ENCODE measurements at places on chromosomes 4 and X. TPM values are rescaled to one million over a fixed set of nuclear protein-coding genes. Genes with fewer than 3 reads are reported as not detected.

GRCh38 chrX:133638285-133638684 lies 223.0 kb upstream of the GPC4 start:
- no peak for DNase-seq

DNA sequence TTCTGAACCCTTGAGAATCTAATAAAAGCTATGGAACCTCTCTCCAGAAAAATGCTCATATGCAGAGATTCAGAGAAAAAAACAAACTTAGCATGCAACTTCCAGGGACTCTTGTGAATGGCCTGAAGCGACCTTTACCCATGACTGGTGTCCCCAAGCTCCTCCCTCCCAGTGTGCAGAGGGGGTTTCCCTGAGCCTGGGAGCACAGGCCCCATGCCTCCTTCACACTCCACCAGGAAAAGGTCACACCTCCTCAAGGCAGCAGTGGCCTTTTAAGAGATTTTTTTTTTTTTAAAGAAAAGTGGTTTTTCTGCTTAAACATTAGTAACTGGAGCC lies 13.3 kb upstream of the UBA6 start:
- no peak for DNase-seq

GRCh38 chr4:51842167-51842553 lies 793 bp upstream of the DCUN1D4 start:
- no peak for DNase-seq

DNA sequence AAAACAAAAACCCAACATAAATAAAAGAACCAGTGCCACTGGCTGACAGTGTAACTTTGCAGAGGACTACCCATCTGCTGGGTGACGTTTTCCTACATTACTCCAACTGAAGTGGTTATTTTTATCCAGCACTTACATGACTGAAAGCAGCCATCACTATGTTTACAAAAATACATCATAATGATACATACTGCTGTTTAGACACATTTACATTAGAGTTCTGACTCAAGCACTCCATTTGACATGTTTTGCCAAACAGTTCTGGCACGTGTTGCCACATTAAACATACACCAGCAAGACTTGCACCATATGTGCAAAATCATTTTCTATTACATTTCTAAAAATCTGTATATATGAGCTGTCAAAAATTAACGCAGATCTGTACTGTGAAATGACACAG lies 39.6 kb downstream of the BEND4 start:
- DNase-seq: no peak

- DNase-seq: no peak
These were observed 5.4 kb downstream of the UGT2B4 start for GRCh38 chr4:69490271-69490670.

DNA sequence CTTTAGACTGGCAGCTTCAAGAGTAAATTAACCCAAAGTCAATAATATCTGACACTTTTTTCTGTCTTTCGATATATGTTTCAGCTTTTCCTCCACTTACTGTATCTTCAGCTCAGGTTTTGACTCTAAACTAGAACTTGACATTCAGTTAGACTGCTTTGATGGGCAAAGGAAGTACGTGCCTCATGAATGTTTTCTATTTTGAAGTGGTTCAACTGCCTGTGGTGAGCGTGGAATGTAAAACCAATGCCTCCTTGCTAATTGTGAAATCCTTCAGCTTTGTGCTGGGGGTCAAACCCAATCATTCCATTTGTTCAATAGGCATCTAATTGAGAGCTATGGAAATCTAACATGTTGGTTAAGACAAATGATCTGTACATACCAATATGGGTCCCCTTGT lies 857.0 kb upstream of the HTR2C start:
- no peak for DNase-seq

- DNase-seq: no peak
These were observed 31.9 kb downstream of the APLN start for GRCh38 chrX:129622757-129623301.

DNA sequence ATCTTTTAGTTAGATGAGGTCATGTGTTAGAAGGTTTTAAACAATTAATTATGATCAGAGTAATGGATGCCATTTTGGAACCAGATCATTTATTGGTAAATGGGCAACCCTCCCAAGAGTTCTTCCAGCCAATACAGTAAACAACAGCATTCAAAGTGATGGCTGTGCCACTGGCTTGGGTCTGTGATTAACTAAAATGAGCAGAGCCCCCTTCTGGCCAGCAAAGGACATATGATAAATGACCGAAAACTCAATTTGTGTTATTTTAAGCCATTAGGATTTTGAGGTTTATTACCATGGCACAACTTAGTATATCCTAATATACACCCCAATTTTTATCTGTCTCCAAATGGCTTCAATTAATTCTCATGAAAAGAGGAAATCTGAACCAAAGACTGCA lies 90.8 kb upstream of the NPFFR2 start:
- DNase-seq: peak; percentile 55

DNA sequence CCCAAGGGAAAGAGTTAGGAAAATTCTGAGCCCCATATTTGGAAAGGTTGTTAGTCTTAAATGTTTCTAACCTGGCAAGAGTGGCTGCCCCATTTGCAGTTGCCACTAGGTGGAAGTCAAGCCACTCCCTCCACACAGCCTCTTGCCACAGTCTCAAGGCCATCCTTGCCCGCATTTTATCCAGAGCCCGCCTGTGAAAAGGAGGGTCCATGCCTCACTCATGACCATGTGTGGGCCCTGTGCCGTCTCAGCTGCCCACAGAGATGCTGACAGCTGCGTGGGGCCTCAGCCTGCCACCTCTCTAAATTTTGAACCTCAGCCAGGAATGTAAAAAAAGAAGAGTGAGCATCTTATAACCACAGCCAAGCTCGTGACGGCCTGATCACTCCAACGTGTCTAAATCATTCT lies 201.5 kb upstream of the FAM241A start:
- peak; percentile 48 for DNase-seq

GRCh38 chrX:19595043-19595677 lies 79.9 kb upstream of the MAP3K15 start:
- DNase-seq: peak; percentile 52

DNA sequence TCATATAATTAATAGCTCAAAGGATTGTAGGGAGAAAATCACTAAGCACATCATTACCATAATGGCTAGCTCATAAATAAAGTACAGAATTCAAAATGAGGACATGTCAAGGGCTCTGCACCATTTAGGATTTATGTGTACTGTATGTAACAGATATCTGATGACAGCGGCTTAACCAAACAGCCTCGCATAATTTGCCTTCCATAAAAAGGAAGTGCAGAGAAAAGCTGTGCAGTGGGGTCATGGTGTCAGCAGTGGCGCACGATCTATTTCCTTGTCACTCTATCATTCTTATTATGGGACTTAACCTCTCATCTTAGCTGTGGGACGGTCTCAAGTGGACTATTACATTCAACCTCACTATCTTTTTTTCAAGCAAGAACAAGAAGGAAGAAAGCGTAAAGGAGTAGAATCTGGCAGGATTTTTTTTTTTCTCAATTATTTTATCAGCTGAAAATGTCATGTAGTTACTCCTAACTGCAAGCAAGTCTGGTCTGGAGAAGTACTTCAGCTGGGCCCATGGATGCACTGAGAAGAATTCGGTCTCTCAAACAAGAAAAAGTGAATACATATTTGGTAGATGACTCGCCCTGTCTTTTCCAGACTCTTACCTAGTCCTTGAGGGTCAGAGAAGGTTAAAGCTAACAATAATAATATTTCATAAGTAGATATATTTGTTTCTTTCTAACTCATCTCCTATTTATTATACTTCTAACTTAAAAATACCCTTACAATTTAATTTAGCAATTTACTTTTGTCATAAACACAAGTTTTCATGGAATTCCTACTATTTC lies 94.6 kb downstream of the COX18 start:
- peak; percentile 3 for DNase-seq

The TEX11 gene
- polyA plus RNA-seq: 1.6 TPM

The ERVMER34-1 gene
- polyA plus RNA-seq: 0.62 TPM

The SLC6A14 gene
- polyA plus RNA-seq: 1.9 TPM

The TIGD4 gene
- 0.20 TPM for polyA plus RNA-seq

The NAP1L5 gene
- polyA plus RNA-seq: 4.7 TPM

The STATH gene
- not detected for polyA plus RNA-seq

Measured in stomach (tissue), 19 donors.